Omental fat pad (tissue), 4 donors: ENCODE measurements at places on chromosomes 13 and 19.
A peak's percentile ranks its signal among the peaks of the same experiment; 100 is the strongest.

DNA sequence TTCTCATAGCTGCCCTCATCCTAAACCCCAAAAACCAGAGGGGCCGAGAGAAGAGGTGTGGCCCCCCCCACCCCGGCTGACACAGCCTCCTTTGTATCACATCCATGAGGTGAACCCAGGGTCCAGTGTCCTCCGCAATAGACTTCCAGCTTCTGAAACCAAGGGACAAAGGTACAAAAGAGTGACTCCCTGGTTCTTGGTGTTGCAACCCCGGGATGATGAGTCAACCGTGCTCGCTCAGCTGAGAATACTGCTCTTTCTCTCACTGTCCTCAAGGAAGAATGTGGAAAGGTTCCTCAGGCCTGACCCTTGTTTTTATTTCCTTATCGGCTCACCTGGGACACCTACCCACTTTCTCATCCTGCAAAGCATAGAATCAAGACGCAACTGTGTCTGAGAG, 5.5 kb downstream of the SLC15A1 start:
- DNase-seq, result no peak

GRCh38 chr19:38644719-38645118, 2.7 kb upstream of the ACTN4 start:
- DNase-seq, result no peak

DNA sequence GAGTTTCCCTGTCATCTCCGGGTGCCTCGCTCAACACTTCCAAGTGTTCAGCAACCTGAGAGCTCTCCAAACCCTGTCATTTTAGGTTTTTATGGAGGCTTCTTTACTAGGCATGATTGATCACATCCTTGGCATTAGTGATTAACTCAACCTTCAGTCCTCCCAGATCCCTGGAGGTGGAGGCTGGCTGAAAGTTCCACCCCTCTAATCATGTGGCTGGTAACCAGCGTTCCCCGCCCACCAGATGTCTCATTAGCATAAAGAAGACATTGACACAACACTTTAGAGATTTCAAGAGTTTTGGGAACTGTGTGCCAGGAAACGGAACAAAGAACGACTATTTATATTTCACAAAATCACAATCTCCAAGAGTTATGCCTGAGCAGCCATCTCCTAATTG, 71.1 kb upstream of the RGCC start:
- no peak for DNase-seq

GRCh38 chr19:5358173-5358800, 17.7 kb upstream of the PTPRS start:
- DNase-seq, result no peak

DNA sequence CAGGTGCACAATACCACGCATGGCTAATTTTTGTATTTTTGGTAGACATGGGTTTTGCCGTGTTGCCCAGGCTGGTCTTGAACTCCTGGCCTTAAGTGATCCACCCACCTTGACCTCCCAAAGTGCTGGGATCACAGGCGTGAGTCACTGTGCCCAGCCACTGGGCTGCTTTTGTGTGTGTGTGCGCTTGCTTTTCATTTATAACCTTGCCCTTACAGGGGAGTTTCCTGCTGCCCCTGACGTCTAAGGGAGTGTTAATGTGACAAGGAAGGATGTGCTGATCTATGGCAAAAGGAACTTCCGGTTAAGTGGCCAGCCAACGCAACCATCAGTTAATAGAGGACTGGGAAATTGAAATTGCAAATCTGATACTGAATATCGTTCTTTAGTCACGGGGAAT, 57.7 kb downstream of the ING1 start:
- no peak for DNase-seq

DNA sequence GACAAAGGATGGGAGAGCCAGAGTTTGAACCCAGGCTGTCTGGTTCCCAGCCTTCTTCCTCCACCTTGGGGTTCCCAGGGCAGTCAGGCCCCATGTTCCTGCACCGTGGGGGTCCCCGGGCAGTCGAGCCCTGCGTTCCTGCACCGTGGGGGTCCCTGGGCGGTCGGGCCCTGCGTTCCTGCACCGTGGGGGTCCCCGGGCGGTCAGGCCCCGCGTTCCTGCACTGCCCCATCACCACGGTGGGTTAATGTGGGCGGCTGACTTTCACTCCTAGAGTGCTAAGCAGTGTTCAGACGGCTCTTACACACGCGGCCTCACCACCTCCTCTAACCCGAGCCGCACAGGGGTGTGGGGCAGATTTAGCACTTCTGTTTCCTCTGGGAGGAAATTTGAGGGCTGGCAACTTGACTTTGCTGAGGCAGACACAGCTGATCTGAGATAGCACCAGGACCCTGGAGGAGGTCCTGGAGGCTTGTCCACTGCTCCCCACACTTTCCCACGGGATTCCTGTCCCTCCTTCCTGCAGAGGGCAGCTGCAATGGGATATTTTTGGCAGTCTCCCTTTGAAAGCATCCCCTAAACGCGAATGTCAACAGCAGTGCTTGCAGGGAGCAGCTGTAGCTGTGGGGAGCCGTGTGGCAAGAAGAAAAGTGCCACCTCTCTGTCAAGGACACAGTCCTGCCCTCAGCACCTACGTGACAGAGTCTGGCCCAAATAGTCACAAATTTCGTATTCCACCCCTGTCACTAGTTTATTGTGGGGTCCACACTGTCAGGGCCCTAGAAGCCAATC, 239.4 kb downstream of the TEX29 start:
- no peak for DNase-seq

DNA sequence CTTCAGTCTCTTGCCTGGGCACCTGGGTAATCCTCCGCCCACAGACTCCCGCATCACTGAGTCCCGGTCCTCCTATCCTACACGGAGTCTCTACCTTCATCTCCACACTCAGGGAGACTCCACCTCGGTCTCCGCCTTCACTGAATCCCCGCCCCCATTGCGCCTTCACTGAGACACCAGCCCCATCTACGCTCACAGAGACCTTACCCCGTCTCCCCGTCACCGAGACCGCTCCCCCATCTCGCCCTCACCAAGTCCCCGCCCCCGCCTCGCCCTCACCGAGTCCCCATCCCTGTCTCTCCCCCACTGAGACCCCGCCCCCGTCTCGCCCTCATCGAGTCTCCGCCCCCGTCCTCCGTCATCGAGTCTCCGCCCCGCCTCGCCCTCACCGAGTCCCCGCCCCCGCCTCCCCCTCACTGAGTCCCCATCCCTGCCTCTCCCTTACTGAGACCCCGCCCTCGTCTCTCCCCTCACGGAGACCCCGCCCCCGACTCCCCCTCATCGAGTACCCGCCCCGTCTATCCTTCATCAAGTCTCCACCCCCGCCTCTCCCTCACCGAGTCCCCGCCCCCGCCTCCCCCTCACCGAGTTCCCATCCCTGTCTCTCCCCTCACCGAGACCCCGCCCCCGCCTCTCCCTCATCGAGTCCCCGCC, 23.1 kb upstream of the ZNF846 start:
- peak; percentile 99 for DNase-seq

DNA sequence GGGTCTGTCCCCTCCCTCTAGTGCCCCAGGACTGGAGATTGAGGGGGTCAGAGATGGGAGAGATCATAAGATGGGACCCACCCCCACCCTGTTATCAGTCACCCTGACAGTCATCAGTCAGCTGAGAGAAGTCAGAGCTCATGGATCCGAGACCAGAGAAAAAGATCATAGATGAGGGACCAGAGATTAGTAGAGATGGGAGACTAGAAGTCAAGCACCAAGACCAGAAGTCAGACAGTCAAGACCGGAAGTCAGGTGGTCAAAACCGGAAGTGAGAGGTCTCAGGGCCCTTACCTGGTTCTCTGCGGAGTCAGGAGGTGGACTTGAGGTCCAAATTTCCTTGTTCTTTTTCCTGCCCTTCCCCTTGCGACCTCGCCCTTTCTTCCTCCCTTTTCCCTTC, 7.0 kb downstream of the COL5A3 start:
- DNase-seq, result no peak

DNA sequence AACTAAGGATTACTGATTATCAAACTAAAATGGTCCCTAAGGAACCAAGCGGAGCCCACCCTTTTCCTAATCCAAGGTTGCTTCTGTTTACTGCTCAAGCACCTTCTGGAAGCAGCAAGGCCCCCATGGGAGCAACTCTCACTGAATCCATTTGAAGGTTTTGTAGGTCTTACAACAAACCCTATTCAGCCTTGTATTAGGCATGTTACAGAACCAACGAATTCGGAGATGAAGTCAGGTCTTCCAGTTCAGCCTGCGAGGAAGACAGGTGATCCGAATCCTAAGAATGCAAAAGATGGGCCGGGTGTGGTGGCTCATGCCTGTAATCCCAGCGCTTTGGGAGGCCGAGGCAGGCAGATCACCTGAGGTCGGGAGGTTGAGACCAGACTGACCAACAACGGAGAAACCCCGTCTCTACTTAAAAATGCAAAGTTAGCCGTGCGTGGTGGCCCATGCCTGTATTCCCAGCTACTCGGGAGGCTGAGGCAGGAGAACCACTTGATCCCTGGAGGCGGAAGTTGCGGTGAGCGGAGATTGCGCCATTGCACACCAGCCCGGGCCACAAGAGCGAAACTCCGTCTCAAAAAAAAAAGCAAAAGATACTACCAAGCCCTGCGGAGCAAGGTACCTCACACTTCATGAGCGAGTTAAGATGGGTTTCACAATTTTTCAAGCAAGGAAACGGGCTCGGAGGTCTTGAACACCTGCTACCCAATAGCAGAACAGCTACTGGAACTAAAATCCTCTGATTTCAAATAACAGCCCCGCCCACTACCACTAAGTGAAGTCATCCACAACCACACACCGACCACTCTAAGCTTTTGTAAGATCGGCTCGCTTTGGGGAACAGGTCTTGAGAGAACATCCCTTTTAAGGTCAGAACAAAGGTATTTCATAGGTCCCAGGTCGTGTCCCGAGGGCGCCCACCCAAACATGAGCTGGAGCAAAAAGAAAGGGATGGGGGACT, 609 bp downstream of the ZAR1L start:
- peak; percentile 29 for DNase-seq

DNA sequence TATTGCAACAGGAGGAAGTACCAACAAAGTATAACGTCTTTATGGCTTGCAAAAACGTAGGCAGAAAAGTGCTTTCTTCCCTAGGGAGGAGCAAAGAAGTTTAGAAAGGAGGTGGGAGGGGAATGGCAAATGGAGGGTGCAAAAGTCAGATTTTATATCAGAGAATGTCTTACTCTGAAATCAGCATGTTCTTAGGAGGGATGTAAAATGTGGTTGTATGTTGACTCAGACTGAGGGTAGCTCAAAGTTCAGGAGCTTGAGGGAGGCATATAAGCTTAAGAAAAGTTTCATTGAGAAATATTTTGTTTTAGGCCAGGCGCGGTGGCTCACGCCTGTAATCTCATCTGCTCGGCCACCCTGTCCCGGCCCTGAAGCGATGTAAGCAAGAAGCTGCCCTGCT, 1.7 kb downstream of the ZNF90 start:
- no peak for DNase-seq

DNA sequence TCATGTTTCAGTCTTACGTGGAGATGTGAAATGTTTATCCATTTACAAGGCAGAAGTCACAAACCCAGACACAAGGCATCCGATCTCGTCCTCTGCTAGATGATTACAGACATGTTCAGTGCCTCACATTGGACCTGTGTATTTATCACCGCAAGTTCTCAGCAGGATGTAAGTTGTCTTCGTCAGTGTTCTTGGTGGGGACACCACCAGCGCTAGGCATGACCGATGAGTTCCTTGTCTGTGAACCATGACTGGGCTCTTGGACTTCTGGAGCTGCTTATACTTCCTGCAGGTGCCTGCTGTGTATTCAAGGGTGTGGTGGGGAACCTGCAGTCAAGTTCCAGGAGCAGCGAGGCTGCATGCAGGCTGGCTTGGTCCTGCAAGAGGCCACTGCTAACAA, 105.4 kb downstream of the URI1 start:
- DNase-seq, result no peak

GRCh38 chr13:75801388-75801945, 165.3 kb downstream of the LMO7 start:
- no peak for DNase-seq

DNA sequence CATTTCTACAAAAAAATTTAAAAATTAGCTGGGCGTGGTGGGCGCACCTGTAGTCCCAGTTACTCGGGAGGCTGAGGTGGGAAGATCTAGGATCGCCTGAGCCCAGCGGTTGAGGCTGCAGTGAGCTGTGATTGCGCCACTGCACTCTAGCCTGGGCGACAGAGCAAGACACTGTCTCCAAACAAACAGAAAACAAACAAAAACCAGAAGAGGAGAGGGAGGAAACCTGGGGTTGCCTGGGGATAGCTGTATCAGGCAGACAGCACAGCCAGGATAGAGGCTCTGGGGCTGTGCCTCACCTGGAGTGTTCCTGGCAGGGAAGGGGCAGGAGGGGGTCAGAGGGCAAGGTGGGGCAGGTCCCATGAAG, 2.6 kb upstream of the POLR2E start:
- no peak for DNase-seq

DNA sequence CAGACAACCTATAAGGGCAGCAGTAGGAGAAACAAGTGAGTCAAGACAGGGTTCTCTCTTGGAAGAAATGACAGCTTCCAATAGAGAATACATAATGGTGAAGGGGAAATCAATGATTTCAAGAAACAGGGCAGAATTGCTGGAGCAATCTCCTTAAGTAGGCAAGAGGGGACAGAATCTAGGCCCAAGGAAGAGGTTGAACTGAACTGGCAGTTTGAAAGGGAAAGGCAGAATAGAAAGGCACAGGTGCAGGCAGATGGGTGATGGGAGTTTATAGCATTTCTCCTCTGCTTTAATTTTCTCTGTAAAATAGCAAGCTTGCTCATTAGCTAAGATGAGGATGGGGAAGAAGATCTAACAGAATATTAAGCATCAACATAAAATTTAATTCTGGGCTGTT, 110.8 kb downstream of the TBC1D4 start:
- no peak for DNase-seq

DNA sequence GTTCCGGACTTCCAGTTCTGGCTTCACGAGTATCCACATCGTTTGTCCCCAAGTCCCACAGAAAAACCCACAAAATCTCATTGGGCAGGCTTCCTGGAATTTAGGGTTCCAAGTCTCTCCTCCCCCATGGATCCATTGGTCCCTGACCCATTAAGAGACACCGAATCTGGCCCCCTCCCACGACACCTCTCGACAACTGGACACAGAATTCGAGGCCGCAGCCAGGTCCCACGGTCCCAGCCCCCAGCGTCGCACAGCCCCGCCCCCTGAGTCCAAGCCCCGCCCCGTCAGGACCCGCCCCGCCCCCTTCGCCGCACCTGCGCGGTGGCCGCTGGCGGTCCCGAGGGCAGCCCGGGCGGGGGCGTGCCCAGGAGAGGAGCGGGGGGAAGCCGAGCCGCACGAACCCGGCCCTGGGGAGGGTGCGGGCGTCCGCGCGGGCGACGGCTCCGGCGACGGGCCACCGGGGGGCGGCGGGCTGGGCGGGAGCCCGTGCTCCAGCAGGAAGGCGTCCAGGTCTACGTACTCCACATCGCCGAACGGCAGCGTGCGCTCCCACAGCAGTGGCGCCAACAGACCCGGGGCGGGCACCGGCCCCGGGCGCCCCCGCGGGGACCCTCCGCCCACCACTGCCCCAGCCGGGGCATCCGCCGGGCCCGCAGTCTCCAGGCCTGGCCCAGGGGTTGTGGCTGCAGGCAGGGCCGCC, 1.8 kb downstream of the DBP start:
- no peak for DNase-seq
